ENCODE measurements at places on chromosomes 4 and X. TPM values are rescaled to one million over a fixed set of nuclear protein-coding genes. Genes with fewer than 3 reads are reported as not detected.

TMEM131L gene
- 18.2 TPM for total RNA-seq

DTHD1 gene
- total RNA-seq, result not detected

AMOT gene
- 1.6 TPM for total RNA-seq

AMTN gene
- total RNA-seq, result not detected

RELL1 gene
- total RNA-seq, result 143 TPM

FHL1 gene
- 95.5 TPM for total RNA-seq

CT47B1 gene
- total RNA-seq, result not detected

SHISA3 gene
- total RNA-seq, result 14.3 TPM

H2BW2 gene
- total RNA-seq, result not detected

BCOR gene
- total RNA-seq, result 16.8 TPM

AKAP14 gene
- total RNA-seq, result not detected

LEF1 gene
- total RNA-seq, result 0.07 TPM

MTMR8 gene
- total RNA-seq, result 0.05 TPM

BBS7 gene
- 18.6 TPM for total RNA-seq

AREG gene
- 0.74 TPM for total RNA-seq

TBC1D8B gene
- total RNA-seq, result 3.1 TPM

HSD17B13 gene
- 0.05 TPM for total RNA-seq

UGT2B17 gene
- total RNA-seq, result not detected

SAGE1 gene
- total RNA-seq, result not detected

LRP2BP gene
- 0.15 TPM for total RNA-seq

SMPX gene
- total RNA-seq, result not detected

CLCN4 gene
- 5.4 TPM for total RNA-seq

SLC4A4 gene
- total RNA-seq, result under 0.01 TPM

TBC1D14 gene
- 20.1 TPM for total RNA-seq

SLC25A43 gene
- total RNA-seq, result 21.2 TPM

DKK2 gene
- total RNA-seq, result not detected

SPANXB1 gene
- total RNA-seq, result not detected

NEIL3 gene
- total RNA-seq, result 5.8 TPM

TLR10 gene
- not detected for total RNA-seq

IL2RG gene
- total RNA-seq, result 1.9 TPM

SPACA5 gene
- not detected for total RNA-seq

GPC3 gene
- total RNA-seq, result not detected

CXXC4 gene
- not detected for total RNA-seq

SPATA4 gene
- total RNA-seq, result not detected

MGAT4D gene
- not detected for total RNA-seq

HSFX1 gene
- total RNA-seq, result 0.07 TPM

OPRPN gene
- not detected for total RNA-seq

ZNF732 gene
- total RNA-seq, result 2.0 TPM

PNPLA4 gene
- 5.7 TPM for total RNA-seq

MGARP gene
- total RNA-seq, result 0.93 TPM

LNX1 gene
- 3.0 TPM for total RNA-seq

HSFX4 gene
- not detected for total RNA-seq

C4orf50 gene
- under 0.01 TPM for total RNA-seq

SOWAHB gene
- total RNA-seq, result not detected

UGT2B10 gene
- total RNA-seq, result not detected

TNMD gene
- not detected for total RNA-seq

GRID2 gene
- total RNA-seq, result not detected

LSM6 gene
- 34.0 TPM for total RNA-seq

TSPYL2 gene
- 4.6 TPM for total RNA-seq

ENAM gene
- total RNA-seq, result not detected

TDO2 gene
- total RNA-seq, result not detected

MYL5 gene
- total RNA-seq, result 3.9 TPM

All from mammary microvascular endothelial cell (primary cell).